ENCODE measurements at places on chromosomes 5 and 9. TPM values are rescaled to one million over a fixed set of nuclear protein-coding genes. Genes with fewer than 3 reads are reported as not detected.

DNA sequence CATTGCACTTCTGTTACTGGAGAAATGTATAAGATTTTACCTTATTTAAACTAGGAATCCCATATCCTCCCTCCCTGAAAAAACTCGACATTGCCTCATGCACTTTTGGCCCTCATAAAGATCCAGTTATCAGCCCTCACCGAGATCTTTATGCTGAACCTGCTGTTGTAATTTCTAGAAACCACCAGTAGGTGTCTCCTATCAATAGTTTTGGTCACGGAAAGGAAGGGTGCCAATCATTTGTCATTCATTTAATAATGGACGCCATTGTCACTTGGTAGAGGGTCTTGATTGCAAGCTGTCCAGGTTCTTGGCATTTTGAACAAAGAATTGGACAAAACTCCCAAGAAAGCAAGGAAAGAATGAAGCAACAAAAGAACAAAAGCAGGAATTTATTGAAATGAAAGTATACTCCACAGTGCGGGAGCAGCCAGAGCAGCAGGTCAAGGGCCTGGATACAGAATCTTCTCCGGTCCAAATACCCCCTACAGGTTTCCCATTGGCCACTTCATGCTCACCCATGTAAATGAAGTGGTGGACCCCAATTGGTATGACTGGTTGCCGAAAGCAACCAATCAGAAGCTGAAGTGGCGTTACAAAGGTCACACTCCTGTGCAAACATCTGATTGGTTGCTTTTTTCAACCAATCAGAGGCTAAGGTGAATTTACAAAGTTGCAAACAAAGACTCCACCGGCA is 524.3 kb downstream of the PSAT1 start:
- no peak overlapping the region for H3K4me3 ChIP-seq
- H3K27ac ChIP-seq, result no peak overlapping the region
- no peaks in the 10 kb centered on the region for H3K4me1 ChIP-seq

PTGR1 gene
- 39.3 TPM for polyA plus RNA-seq

GPBP1 gene
- polyA plus RNA-seq, result 128 TPM

- DNase-seq, result no peak
- no peaks in the 10 kb centered on the region for H3K27me3 ChIP-seq
Measured at GRCh38 chr9:82722051-82722450, 340.9 kb downstream of the RASEF start.

- no peak overlapping the region for H3K4me3 ChIP-seq
- peaks cover 39% of the 10 kb centered on the region for H3K4me1 ChIP-seq
- no peak for DNase-seq
- no peak overlapping the region for H3K27ac ChIP-seq
- no peaks in the 10 kb centered on the region for H3K36me3 ChIP-seq
- peaks cover 5% of the 10 kb centered on the region for H3K27me3 ChIP-seq
Measured at GRCh38 chr9:126055381-126055985, 271.1 kb upstream of the MVB12B start.

GRCh38 chr9:7729371-7730163 is 70.0 kb downstream of the DMAC1 start:
- no peak for DNase-seq
- H3K4me3 ChIP-seq, result no peak overlapping the region

DNA sequence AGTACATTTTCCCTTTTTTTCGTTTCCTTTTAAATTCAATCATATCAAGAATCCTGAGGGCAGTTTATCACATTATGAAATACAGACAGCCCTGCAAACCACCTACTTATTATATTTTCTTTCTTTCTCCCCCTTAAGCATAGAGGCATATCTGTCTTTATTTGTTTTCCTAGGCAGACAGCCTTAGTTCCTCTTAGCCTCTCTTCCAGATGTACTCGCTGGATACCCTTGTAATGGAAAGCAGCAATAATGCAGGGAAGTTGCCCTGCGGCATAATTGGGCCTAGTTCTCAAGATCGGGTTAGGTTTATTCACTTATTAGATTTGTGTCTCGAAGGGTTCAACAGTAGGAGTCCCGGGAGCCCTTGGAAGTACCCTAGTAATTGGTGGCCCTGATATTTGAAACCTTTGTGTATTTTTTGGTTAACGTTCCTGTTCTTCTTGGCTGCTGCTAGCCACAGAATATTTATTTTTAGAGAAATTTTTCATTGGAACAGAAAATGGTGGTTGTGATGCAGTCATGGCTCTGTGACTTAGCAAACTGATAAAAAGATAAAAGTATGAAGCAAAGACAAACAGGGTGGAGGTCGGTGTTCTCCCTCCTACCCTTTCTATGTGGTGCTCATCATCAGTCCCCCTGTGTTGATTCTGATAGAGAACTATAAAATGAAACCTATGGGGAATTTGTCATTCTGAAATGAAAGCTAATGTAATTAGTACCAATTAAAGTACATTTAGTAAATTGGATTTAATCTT is 6.4 kb downstream of the TLE4 start:
- H3K36me3 ChIP-seq, result no peaks in the 10 kb centered on the region
- no peak overlapping the region for H3K27ac ChIP-seq
- no peak overlapping the region for H3K4me3 ChIP-seq
- no peaks in the 10 kb centered on the region for H3K4me1 ChIP-seq
- no peak for DNase-seq

GRCh38 chr9:15901572-15901971 is 348.7 kb downstream of the CCDC171 start:
- H3K27ac ChIP-seq, result no peak overlapping the region
- H3K36me3 ChIP-seq, result no peaks in the 10 kb centered on the region
- H3K4me3 ChIP-seq, result no peak overlapping the region
- H3K4me1 ChIP-seq, result no peaks in the 10 kb centered on the region

DNA sequence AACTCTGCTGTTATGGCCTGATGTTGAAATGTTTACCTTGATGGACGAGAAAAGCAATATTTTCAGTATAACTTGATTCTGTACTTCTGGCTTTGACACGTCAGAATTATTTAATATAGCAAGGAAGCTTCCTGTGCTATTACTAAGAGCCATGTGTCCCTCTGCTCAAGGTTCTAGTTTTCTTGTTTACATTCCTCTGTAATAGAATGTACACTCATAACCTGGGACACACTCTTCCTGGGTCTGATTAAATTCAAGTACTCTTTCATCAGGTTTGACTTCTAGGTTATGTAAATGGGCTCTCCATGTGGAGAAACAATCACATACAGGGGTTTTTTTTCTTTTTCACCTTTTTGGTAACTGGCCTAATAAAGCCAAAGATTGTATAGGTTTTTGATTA is 33.1 kb downstream of the GTF3C4 start:
- H3K36me3 ChIP-seq, result no peaks in the 10 kb centered on the region
- H3K4me3 ChIP-seq, result no peak overlapping the region
- H3K27me3 ChIP-seq, result no peaks in the 10 kb centered on the region
- no peak overlapping the region for H3K27ac ChIP-seq
- no peak for DNase-seq

GRCh38 chr5:19767987-19768386 is 220.0 kb downstream of the CDH18 start:
- no peaks in the 10 kb centered on the region for H3K36me3 ChIP-seq
- no peak overlapping the region for H3K27ac ChIP-seq
- no peaks in the 10 kb centered on the region for H3K4me1 ChIP-seq
- H3K27me3 ChIP-seq, result no peaks in the 10 kb centered on the region
- no peak for DNase-seq

GRCh38 chr9:36357639-36358038 is 42.4 kb downstream of the RNF38 start:
- H3K4me1 ChIP-seq, result no peaks in the 10 kb centered on the region
- no peaks in the 10 kb centered on the region for H3K27me3 ChIP-seq
- no peak overlapping the region for H3K4me3 ChIP-seq
- DNase-seq, result no peak

MIGA2 gene
- polyA plus RNA-seq, result 35.6 TPM

SREK1IP1 gene
- 14.2 TPM for polyA plus RNA-seq

DNA sequence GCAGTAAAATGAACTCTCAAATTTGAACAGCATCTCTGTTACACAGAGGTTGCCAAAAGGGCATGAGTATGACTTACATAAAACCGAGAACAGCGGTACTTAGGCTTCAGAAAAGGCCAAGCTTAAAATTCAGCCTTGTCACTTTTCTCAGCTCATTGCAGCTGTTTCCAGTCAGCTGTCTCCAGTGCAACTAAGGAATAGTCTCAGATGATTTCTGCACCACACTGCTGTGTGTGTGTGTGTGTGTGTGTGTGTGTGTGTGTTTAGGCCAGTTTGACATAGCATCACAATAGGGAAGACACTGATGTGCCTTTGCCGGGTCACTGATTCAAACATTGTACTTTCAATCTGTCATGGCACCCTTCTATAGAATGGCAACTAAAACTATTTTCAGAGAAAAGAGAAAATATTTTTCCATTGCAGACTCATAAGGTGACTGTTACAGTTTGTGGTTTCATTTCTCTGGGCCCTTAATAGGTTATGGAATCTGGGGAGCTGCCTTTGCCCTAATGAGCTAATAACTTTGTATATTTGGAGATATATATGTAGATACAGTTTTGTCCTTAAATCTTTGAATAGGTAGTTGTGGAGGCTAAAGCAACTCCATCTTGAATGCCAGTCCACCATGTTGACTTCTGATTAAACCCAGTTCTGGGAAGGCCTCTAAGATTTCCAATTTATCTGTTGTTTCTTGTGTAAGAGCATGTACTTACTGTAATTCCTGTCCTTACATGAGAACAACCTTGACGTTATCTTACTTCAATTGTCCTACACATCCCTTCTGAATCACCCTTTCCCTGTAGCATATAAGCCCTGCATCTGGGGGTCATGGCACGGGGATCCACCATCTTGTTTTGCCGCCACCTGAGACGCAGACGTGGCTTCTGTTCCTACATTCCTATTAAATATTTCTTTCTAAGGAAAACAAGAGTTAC is 4.5 kb downstream of the LSM11 start:
- H3K4me3 ChIP-seq, result no peak overlapping the region
- H3K4me1 ChIP-seq, result peaks cover 7% of the 10 kb centered on the region
- H3K27me3 ChIP-seq, result no peaks in the 10 kb centered on the region
- DNase-seq, result no peak

PCDHGB2 gene
- polyA plus RNA-seq, result 9.0 TPM

DNA sequence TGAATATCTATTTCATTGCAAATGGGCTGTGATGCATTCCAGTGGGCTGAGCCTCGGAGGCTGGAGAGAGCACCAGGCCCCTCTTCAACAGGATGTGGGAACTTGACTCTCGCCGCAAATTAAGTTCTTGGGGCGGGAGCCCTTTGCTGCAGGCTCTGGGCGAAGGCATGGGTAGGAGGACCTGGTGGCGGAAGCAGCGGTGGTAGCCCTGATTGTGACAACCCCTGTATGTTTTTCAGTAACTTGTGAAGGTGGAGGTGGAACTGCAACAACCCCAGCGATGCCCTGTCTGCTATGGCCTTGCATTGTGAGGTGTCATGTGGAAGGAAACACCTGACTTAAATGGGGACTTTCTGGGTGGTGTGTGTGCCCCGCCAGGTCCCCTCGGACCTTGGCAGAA is 9.4 kb downstream of the FYB1 start:
- H3K4me3 ChIP-seq, result no peak overlapping the region
- H3K27me3 ChIP-seq, result no peaks in the 10 kb centered on the region
- no peaks in the 10 kb centered on the region for H3K36me3 ChIP-seq
- no peak for DNase-seq
- H3K27ac ChIP-seq, result no peak overlapping the region
- H3K4me1 ChIP-seq, result peaks cover 4% of the 10 kb centered on the region

DNA sequence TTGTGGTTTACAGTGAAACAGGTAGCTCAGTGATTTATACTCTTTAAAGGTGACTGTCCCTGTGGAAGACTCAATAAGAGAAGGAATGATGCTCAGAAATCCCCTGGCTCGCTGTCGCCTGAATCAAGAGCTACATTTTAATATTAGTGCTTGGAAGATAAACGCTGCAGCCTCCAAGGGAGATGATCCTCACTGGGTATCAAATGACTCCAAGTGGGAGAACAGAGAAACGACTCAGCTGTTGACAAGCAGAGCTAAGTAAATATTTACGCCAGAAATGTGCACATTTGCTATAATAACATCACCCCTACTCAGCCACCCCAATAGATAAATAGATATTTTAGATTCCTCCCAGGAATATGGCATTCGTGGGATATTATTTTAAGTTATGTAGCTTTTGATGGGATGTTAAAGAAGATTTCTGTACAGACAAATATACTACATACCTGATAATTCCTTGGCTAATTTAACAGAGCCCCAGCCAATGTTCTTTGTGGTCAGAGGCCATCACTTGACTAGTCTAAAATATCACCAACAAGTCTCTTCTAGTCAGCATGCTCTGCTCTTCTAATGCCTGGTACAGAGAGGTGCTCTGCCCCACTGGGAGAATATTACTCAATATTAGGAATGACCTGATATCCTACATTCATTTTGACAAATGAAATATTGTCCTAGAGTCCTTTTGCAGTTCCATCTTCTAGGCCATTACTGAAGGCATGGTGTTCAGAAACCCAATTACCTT is 18.3 kb upstream of the CCDC192 start:
- no peaks in the 10 kb centered on the region for H3K27me3 ChIP-seq
- H3K27ac ChIP-seq, result no peak overlapping the region
- H3K4me1 ChIP-seq, result no peaks in the 10 kb centered on the region

- no peaks in the 10 kb centered on the region for H3K4me1 ChIP-seq
- no peak overlapping the region for H3K4me3 ChIP-seq
- H3K36me3 ChIP-seq, result no peaks in the 10 kb centered on the region
- no peak for DNase-seq
Measured at GRCh38 chr9:86511614-86512360, 157.6 kb upstream of the TUT7 start.

DNA sequence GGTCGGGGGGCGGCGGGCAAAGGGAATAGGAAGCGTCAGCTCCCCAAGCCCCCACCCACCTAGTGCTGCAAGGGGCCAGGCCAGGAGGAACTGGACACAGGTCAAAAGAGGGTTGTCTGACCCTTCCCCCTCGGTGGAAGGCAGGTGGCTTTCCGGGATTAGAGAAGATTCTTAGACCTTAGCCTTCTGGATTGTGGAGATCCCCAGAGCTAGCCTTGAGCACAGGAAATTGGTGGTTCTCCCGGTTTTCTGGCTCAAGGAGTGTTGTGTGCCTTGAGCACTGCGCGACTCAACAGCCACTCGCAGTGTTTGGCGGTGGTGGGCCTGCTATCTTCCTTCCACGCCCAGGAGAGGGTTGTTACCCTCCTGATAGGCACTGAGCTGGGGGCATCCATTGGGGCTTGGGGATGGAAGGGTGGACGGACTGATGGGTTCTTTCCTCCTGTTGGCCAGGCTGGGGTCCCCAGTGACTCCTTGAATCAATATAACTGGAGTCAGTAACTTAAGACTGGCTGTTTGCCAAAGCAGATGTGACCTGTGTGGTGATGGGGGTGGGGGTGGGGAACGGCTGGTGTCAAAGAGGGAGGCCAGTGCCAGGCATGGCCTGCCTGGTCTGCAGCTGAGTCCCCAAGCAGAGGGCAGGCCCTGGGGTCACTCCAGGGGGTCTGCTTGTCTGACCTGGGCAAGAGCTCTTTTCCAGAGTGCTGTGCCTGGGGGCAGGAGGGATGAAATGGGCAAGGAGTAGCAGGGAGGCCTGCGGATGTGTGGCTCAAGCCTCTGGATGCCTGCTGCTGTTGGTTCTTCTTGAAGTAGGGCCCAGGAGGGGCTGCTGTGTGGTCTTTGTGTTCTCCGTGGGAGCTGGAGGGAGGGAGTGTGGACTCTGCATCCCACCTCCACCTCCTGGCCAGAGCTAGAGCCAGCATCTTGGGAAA is 2.1 kb downstream of the FGF18 start:
- DNase-seq, result no peak
- peaks cover 9% of the 10 kb centered on the region for H3K27me3 ChIP-seq
- H3K27ac ChIP-seq, result no peak overlapping the region

Data from spinal cord (tissue), 10 donors.